ENCODE measurements at places on chromosomes 3 and 15. TPM values are rescaled to one million over a fixed set of nuclear protein-coding genes. Genes with fewer than 3 reads are reported as not detected.
A peak's percentile ranks its signal among the peaks of the same experiment; 100 is the strongest.

Gene TPRG1
- 30.5 TPM for polyA plus RNA-seq

Gene SPRED1
- 0.35 TPM for polyA plus RNA-seq

Gene IGDCC3
- not detected for polyA plus RNA-seq

Gene FGF12
- not detected for polyA plus RNA-seq

Gene CCR9
- 1.4 TPM for polyA plus RNA-seq

- no peaks in the 10 kb centered on the region for H3K27me3 ChIP-seq
- H3K4me1 ChIP-seq: no peaks in the 10 kb centered on the region
- no peak overlapping the region for H3K4me3 ChIP-seq
- DNase-seq: no peak
- H3K36me3 ChIP-seq: no peaks in the 10 kb centered on the region
- H3K27ac ChIP-seq: no peak overlapping the region
Measured at GRCh38 chr15:51226576-51227210, 111.7 kb downstream of the CYP19A1 start.

DNA sequence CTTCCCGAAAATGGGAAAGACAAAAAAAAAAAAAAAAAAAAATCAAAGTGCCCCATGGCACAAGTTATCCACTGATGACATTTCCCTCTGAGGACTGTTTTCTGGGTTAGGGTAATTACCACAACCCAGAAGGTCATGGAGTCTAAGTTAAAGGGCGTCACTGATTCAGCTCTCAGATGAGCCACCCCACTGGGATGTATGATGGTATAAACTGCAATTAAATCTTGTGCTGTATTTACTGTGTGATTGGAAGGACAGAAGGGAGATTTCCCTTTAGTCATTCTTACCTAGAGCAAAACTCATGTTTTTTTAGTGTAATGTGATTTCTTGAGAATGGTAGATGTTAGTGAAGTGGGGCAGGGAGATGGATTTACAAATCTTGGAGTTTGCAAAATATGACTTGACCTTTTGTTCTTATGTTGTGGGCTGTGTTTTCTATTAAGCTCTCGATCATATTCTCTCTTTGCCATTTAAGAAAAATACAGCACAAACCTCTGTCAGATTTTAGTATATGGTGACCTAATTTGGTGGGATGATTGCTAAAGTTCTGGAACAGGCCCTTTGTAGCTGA is 244.2 kb downstream of the PTPRG start:
- H3K27me3 ChIP-seq: no peaks in the 10 kb centered on the region
- H3K4me3 ChIP-seq: no peak overlapping the region
- H3K27ac ChIP-seq: no peak overlapping the region
- no peaks in the 10 kb centered on the region for H3K36me3 ChIP-seq

DNA sequence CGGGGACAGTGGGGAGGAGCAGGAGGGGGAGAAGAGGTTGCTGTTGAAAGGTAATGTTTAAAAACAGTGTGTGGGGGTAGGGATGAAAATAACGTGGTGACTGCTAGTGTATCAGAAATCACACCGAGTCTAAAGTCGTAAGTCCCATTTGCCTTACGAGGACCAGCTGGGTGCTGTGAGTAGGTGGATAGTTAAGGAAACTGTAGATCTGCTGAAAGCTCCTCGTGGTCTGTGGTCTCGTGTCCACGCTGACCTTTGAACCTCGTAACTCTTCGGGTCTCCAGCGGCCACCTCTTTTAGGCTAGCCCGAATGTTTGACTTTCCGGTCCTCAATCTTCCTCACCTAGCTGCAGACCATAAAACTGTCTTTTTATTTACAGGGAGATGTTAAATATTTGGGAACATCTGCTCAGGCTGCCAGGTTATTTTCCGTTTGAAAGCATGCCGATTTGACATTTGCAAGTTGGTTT is 29.3 kb upstream of the ST3GAL6 start:
- no peaks in the 10 kb centered on the region for H3K36me3 ChIP-seq
- no peak for DNase-seq

GRCh38 chr3:181709537-181710279 is 2.0 kb upstream of the SOX2 start:
- peaks cover 57% of the 10 kb centered on the region for H3K27me3 ChIP-seq
- H3K27ac ChIP-seq: no peak overlapping the region
- DNase-seq: peak; percentile 40
- no peaks in the 10 kb centered on the region for H3K36me3 ChIP-seq
- peaks cover 9% of the 10 kb centered on the region for H3K4me1 ChIP-seq

GRCh38 chr3:37183976-37184375 is 9.6 kb upstream of the LRRFIP2 start:
- H3K36me3 ChIP-seq: no peaks in the 10 kb centered on the region
- H3K4me1 ChIP-seq: peaks cover 7% of the 10 kb centered on the region
- H3K27me3 ChIP-seq: no peaks in the 10 kb centered on the region
- H3K27ac ChIP-seq: no peak overlapping the region

- H3K27me3 ChIP-seq: no peaks in the 10 kb centered on the region
- no peak overlapping the region for H3K4me3 ChIP-seq
- DNase-seq: no peak
- H3K4me1 ChIP-seq: no peaks in the 10 kb centered on the region
- H3K36me3 ChIP-seq: no peaks in the 10 kb centered on the region
- no peak overlapping the region for H3K27ac ChIP-seq
Measured at GRCh38 chr15:36601497-36601932, 22.1 kb downstream of the CDIN1 start.

GRCh38 chr15:30962659-30963058 is 28.8 kb downstream of the MTMR10 start:
- no peak for DNase-seq
- peaks cover 8% of the 10 kb centered on the region for H3K4me1 ChIP-seq
- peaks cover 32% of the 10 kb centered on the region for H3K36me3 ChIP-seq
- H3K27ac ChIP-seq: no peak overlapping the region

GRCh38 chr3:107523289-107523538 is 452 bp downstream of the BBX start:
- H3K27ac ChIP-seq: peak overlapping the region; percentile 82
- no peaks in the 10 kb centered on the region for H3K27me3 ChIP-seq

DNA sequence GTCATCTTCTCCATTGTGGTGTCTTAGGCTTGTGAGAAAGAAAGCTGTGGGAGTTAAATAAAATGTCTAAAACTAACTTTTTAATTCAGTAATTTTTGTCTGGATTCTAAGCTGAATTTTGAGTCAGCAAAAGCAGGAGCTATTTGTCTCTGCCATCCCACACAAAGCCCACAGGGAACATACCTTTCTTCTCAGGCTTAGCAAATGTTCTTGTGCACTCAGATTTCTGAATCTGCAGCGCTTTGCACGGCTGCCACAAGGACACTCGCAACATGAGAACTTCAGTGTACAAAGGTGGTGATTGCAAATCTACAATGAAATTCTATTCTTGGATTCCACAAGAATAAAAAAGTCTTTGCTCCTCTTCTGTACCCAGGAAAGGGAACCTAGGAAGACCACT is 88.2 kb upstream of the RNF7 start:
- no peaks in the 10 kb centered on the region for H3K27me3 ChIP-seq
- H3K36me3 ChIP-seq: no peaks in the 10 kb centered on the region
- H3K27ac ChIP-seq: no peak overlapping the region
- no peak overlapping the region for H3K4me3 ChIP-seq
- no peaks in the 10 kb centered on the region for H3K4me1 ChIP-seq

DNA sequence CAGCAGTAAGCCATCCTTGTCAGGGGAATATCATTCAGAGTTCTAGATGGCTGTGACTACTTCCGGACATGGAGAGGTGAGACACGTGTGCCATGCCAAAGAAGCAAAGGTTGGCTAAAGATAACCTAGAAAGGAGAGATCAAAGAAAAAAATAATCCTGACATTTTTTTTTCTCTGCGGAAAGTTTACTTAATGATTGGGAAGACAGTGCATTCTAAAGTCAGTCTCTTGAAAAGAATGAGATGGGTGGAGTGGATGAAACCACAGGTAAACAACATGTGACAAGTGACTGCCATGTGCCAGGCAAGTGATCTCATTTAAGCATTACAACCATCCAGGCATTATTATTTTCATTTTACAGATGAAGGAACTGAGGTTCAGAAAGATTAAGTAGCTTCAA is 436.6 kb downstream of the SOX2 start:
- no peaks in the 10 kb centered on the region for H3K27me3 ChIP-seq
- no peak overlapping the region for H3K4me3 ChIP-seq
- H3K4me1 ChIP-seq: no peaks in the 10 kb centered on the region
- no peak for DNase-seq
- H3K27ac ChIP-seq: no peak overlapping the region
- no peaks in the 10 kb centered on the region for H3K36me3 ChIP-seq

- no peak overlapping the region for H3K27ac ChIP-seq
- no peak overlapping the region for H3K4me3 ChIP-seq
- peaks cover 10% of the 10 kb centered on the region for H3K4me1 ChIP-seq
- no peaks in the 10 kb centered on the region for H3K27me3 ChIP-seq
- no peak for DNase-seq
- peaks cover 41% of the 10 kb centered on the region for H3K36me3 ChIP-seq
Measured at GRCh38 chr3:52678265-52679198, 7.2 kb downstream of the PBRM1 start.

- no peak for DNase-seq
- H3K27ac ChIP-seq: no peak overlapping the region
- no peak overlapping the region for H3K4me3 ChIP-seq
- no peaks in the 10 kb centered on the region for H3K27me3 ChIP-seq
Measured at GRCh38 chr3:17589888-17590287, 152.5 kb downstream of the TBC1D5 start.

DNA sequence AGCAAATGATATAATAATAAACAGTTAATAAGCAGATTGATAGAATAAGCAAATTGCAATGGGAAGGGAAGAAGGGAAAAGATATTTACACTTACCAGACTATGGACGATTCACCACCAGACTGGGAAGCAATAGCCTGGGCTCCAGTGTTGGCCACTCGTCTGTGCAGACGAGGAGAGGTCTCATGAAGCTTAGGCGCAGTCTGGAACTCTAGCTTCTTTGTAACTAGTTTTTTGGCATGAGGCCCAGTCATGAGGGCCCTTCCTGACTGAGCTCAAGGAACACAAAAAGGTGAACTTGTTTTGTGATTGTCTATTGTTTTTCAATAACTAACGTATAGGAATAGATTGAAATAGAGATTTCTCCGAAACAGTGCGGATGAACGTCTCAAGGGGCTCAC is 63.3 kb upstream of the GATM start:
- H3K4me1 ChIP-seq: no peaks in the 10 kb centered on the region
- H3K27ac ChIP-seq: no peak overlapping the region
- no peak overlapping the region for H3K4me3 ChIP-seq
- no peaks in the 10 kb centered on the region for H3K36me3 ChIP-seq
- H3K27me3 ChIP-seq: no peaks in the 10 kb centered on the region

Measured in CD8-positive, alpha-beta memory T cell (primary cell).